Activated CD4-positive, alpha-beta T cell treated with anti-CD3 and anti-CD28 coated beads for 36 hours (primary cell): ENCODE measurements at places on chromosomes 11 and 22.

- no peak for DNase-seq
Measured at GRCh38 chr22:44030702-44031082, 6.6 kb downstream of the PARVB start.

- no peak for DNase-seq
Measured at GRCh38 chr11:23536907-23537306, 676.6 kb upstream of the CCDC179 start.

DNA sequence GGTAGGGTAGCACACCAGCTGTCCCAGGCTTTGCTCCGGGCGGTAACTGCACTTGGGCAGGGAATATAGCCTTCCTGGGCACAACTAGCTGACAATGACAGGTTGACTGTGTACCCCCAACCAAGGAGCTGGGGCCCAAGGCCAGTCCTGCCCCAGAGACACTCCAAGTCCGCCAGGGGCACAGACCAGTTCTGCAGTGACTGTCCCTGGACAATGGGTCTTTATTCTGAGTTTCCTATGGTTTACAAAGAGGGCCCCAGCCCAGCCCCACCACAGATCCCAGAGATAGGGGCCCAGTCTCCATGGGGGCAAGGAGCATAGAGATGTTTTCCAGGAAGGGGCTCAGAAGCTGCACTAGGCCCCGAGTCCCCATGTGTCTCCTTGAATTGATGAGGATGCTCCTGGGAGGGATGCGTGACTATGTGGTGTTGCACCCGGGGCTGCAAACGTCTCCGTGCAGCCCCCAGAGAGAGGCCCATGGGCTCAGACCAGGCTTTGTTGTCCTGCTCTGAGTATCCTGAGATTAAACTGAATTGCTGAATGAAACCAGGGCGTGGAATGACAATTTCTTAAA, 48.4 kb downstream of the CD6 start:
- DNase-seq: peak; percentile 32

GRCh38 chr11:110761991-110762390, 49.8 kb upstream of the ARHGAP20 start:
- DNase-seq: no peak

- no peak for DNase-seq
Measured at GRCh38 chr11:69744435-69744834, 30.7 kb downstream of the FGF4 start.

DNA sequence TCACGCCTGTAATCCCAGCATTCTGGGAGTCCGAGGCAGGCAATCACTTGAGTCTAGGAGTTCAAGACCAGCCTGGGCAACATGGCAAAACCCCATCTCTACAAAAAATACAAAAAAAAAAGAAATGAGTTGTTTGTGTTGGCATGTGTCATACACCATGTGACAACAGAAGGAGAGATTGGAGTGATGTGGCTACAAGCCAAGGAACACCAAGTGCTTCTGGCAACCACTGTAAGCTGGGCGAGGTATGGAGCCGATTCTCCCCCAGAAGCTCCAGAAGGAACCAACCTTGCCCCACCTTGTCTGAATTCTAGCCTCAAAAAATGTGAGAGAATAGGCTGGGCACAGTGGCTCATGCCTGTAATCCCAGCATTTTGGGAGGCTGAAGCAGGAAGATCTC, 39.1 kb upstream of the SLC35C1 start:
- no peak for DNase-seq

DNA sequence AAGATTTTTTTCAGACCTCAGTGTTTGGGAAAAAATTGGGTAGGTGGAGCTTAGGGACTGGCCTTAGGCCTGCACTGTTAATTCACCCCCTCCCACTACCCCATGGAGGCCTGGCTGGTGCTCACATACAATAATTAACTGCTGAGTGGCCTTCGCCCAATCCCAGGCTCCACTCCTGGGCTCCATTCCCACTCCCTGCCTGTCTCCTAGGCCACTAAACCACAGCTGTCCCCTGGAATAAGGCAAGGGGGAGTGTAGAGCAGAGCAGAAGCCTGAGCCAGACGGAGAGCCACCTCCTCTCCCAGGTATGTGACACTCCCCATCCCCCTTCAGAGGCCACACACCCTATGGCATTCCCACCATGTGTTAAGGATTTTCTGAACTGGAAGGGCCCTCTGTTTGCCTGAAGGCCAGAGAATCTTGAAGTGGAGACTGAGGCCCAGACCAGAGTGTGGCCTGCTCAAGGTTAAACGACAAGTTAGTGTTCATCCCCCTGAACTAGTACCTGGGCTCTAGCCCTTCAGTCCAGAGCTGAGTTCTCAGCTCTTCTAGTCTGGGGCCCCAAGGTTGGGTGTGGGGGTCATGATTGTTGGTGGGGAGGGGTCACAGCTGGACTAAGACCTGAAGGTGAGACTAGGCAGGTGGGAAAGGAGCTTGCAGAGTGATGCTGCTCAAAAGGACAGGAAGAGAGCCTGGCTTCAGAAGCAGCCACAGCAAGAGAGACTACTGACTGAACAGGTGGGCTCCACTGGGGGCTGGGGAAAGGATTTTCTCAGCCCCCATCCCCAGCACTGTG, 2.3 kb upstream of the FOLR1 start:
- no peak for DNase-seq

DNA sequence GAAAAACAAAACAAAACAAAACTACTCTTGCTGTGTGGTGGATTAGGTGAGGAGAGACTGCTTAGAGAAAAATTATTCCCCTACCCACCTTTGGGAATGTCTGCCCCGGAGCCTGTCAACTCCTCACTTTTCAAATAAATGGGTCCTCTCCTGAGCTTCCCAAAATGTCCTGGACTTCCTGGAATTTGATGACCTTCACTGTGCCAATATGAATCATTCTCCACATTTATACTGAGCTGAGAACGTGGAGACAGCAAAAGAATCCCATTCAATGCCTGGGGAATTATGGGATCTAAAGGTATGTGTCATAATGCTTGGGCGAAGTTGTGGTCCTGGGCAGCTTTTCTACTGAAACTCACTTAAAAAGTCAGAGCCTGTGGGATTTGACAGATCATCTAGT, 136.8 kb downstream of the KIF18A start:
- DNase-seq: no peak

GRCh38 chr11:116712428-116712827, 60.4 kb downstream of the BUD13 start:
- DNase-seq: no peak
